Gastrocnemius medialis (tissue), 4 donors: ENCODE measurements at places on chromosomes 13 and 19. TPM values are rescaled to one million over a fixed set of nuclear protein-coding genes. Genes with fewer than 3 reads are reported as not detected.

Gene CEACAM8
- not detected for total RNA-seq

Gene DIAPH3
- 0.13 TPM for total RNA-seq

DNA sequence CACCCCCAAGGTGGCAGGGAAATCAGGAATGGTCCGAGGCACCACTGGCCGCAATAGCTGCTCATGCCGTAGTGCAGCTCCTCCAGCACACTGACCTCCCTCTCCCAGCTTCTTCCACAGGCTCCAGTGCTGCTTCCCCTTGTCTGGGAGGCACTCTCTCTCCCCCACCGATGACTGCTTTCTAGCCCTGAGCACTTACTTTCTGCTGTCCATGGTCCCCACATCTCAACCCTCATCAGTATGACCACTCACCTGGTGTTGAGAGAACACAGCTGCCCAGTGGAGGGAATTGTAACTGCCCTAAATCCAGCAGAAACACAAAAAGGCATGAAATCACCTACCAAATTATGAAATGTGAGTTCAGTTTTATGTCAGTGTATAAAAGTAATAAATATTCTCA, 28.9 kb upstream of the TPP2 start:
- no peak overlapping the region for H3K27ac ChIP-seq
- no peak for DNase-seq
- H3K27me3 ChIP-seq = no peaks in the 10 kb centered on the region
- no peak overlapping the region for H3K4me3 ChIP-seq
- no peaks in the 10 kb centered on the region for H3K4me1 ChIP-seq

GRCh38 chr13:77511552-77511951, 24.0 kb upstream of the SCEL start:
- H3K36me3 ChIP-seq = no peaks in the 10 kb centered on the region
- H3K27me3 ChIP-seq = no peaks in the 10 kb centered on the region
- H3K27ac ChIP-seq = no peak overlapping the region
- no peak overlapping the region for H3K4me3 ChIP-seq

- H3K27ac ChIP-seq = no peak overlapping the region
- peaks cover 12% of the 10 kb centered on the region for H3K36me3 ChIP-seq
- DNase-seq = no peak
- no peaks in the 10 kb centered on the region for H3K27me3 ChIP-seq
- peaks cover 7% of the 10 kb centered on the region for H3K4me1 ChIP-seq
- H3K4me3 ChIP-seq = no peak overlapping the region
Observed at GRCh38 chr13:19845758-19846157, 17.7 kb downstream of the ZMYM5 start.

DNA sequence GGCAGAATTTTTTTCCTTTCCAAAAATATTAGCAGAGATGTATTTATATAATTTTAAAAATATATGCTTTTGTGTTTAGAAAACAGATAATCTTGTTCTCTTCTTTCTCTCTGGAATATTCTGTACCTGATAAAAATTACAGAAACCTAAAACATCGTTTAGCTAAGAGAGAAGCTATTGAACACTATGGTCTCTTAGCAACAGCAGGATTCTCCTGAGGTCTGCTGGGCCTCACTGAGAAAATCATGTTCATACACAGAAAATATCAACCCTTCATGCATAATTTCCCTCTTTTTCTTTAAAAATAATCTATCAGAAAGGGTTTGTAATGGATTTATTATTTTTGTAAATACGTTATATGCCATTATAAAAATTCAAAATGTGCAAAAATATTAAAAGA, 242.2 kb downstream of the DCLK1 start:
- DNase-seq = no peak
- no peak overlapping the region for H3K27ac ChIP-seq
- no peak overlapping the region for H3K4me3 ChIP-seq
- H3K36me3 ChIP-seq = no peaks in the 10 kb centered on the region
- no peaks in the 10 kb centered on the region for H3K4me1 ChIP-seq
